ENCODE measurements at places on chromosomes 1 and 21.

DNA sequence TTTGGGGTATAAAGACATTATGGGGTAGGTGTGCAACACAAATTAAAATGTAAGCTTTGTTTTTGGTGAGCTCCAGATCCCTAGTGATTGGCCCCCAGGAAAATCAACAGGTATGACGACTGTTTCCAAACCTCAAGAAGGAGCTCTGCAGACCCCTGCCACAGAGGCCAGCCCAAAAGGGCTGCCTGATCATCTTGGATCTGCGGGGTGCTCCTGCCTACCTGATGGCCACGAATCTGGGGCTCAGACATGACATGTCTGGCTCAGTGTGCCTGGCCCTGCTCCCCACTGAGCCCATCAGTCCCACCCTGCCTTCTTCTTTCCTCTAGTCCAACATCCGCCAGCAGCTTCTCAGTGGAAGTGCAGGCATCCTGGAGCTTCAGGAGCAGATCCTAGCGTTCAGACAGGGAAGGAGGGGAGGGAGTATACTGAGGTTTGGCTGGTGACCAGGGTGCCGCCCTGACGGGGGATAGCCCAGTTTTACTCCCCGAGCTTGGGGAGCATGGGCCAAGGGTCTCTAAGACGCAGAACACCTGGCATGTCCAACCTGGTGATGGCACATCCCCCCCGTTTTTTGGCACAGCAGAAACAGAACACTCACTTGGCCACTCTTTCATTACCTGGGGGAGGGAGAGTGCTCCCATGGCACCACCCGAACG lies 31.8 kb downstream of the ZNF496 start:
- no peak for DNase-seq

GRCh38 chr21:35025206-35026152 lies 23.6 kb downstream of the RUNX1 start:
- DNase-seq: no peak

DNA sequence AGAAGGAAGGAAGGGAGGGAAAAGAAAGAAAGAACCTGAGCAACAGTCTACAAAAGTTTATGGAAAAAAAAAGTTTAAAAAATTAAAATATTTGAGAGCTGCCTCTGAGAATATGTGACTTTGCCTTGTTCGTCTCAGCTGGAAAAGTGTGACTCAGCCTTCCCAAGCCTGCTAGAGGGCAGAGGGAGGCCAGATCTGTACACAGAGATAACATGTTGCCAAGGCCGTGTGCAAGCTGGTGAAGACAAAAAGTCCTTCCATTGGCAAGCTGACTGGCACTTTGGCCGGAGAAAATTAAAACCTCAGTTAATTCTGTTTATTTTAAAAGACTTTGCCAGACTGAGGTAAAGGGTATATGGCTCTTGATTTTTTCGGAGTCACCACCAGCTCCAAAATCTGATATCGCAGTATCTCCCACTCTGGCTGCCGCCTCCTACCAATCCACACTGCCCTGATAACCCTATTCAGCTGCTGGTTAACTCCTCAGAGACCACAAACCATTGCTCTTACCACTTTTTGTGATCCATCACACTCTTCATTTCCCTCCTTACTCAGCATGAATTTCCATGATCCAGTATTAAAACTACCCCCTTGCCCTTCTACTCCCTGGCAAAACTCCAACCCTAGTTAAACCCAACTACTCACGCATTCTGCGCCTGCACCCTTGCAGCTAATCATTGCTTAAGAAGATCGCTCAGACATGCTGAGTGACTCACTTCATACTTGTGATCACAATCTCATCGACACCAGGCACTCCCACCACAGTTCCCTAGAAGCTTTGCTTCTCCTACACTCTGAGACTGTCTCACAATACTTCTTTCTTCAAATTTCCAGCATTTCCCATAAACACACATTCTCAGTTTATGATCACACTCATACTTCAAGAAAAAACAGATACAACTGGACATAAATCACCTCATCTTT lies 5.7 kb upstream of the PPP1R15B start:
- DNase-seq: peak; percentile 97

- DNase-seq: no peak
Observed at GRCh38 chr21:44613386-44614155, 1.7 kb downstream of the KRTAP10-8 start.

GRCh38 chr21:29187944-29188343 lies 57.5 kb downstream of the MAP3K7CL start:
- peak; percentile 87 for DNase-seq

DNA sequence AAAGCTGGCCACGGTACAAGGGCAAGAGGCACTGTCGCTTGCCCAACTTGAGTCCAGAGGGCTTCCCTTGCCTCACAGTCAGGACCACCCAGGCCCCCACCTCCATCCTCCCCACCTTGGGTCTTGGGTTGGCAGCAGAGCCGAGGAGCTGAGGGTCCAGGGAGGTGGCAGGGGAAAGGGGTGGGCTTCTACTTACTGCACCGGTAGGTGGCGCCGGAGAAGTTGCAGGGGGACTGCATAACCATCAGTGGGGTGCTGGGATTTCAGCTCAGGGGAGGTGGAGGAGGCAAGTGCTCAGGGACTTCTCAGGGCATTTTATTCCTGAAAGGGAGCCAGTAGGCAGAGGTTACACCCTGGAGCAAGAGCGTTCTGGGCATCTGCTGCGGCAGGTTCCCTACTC lies 44.0 kb downstream of the TRIM62 start:
- no peak for DNase-seq

- no peak for DNase-seq
Observed at GRCh38 chr1:213419401-213420030, 368.5 kb downstream of the RPS6KC1 start.

DNA sequence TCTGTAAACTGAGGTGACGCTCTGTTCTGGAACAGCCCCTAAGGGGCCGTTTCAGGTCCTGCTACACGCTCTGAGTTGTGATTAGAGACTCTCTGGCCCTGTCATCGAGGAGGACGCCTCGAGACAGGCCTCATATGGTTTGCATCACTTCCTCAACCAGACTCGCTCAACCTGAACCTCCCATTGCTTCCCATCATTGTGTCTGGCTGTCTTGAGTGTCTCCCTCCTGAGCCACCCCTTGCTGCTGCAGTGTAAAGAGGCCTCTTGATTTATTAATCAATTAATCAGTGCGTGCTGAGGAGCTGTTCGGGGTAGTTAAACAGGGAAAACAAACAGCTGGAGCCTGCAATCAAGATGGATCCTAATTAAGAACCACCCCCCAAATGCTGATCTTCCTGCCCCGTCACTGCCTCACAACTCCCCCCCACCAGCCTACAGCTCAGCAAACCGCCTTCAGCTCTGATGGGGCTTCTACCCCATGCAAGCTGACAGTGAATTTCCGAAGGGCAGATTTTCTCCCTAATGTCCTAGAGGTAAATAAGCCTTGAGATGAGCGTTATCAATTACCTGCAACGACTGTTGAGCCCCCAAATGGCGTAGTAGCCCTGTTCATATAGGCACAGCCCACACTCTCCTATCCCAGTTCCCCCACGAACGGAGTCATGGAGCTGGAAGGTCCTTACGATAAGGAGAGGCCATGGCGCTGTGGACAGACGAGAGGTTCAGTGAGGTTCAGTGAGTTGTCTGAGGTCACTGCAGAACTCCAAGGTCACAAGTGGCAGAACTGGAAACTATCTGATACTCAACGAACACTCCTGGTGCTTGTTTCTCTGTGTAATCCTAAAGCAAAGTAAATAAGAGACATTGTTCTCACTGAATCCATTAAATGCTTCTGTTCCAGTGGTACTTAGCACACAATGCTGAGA lies 210.6 kb downstream of the KIF26B start:
- DNase-seq: no peak

- DNase-seq: no peak
Observed at GRCh38 chr21:44428281-44428960, 26.9 kb upstream of the LRRC3 start.

Data from brain microvascular endothelial cell (primary cell).